ENCODE measurements at places on chromosomes 6 and 20. TPM values are rescaled to one million over a fixed set of nuclear protein-coding genes. Genes with fewer than 3 reads are reported as not detected.

ESR1 gene
- 1.9 TPM for total RNA-seq

IL17A gene
- total RNA-seq, result not detected

LZTS3 gene
- 54.1 TPM for total RNA-seq

MAFB gene
- total RNA-seq, result 22.5 TPM

PNLDC1 gene
- total RNA-seq, result 0.23 TPM

CALHM4 gene
- total RNA-seq, result not detected

Data from mucosa of gallbladder (tissue), 1 donor.